ENCODE measurements at places on chromosomes 1 and 21. TPM values are rescaled to one million over a fixed set of nuclear protein-coding genes. Genes with fewer than 3 reads are reported as not detected.

Gene IL10
- polyA plus RNA-seq, result 0.37 TPM

DNA sequence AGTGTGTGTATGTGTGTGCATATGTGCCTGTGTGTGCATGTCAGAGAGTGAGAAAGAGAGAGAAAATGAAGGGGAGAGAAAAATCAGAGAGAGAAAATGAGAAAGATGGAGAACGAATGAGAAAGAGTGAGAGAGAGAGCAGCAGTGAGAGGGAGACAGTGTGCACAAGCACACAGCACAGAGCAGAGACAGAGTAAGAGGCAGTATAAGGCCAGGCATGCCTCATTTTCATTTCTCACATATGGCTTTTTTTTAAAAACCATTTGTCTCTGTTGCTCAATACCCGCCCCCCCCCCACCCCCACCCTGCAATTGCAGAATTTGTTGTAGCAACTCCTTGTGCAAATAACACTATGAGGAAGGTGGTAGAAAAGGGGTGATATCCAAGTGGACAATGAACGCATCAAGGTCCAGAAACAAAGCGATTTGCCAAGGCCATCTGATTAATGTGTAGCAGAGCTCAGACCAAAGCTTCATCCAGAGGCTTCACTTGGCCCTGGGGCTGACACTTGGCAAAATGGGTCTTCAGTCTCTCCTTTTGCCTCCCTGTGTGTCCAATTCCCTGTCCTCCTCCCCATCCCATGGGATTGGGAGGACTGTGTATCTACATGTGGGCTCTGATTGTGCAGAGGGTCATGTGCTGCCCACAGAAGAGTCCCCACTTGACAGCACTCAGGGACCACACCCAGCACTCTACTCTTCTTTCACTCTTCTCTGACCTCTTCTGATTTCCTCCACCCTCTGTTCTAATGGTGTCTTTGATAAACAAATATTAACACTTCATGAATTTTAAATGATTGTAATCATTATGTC, 38.9 kb upstream of the HSD3B1 start:
- H3K27me3 ChIP-seq, result no peaks in the 10 kb centered on the region
- no peaks in the 10 kb centered on the region for H3K4me1 ChIP-seq
- no peak overlapping the region for H3K4me3 ChIP-seq
- no peaks in the 10 kb centered on the region for H3K36me3 ChIP-seq

DNA sequence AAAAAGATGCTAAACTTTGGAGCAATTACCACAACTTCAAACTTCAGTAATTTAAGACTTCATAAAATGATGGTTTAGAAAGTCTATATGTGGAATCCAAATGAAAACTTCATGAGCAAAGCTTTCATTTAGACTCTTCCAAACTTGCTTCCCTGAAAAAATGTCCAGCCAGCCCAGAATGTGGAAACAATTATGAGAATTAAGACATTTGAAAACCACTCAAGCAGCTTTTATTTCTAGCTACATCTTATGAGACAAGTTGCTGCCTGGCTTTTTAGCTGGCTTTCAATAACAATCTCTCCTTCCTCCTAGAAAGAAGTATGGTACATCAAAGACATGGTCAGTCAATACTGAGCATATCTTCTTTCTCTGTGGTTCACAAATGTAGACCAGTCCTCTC, 21.8 kb downstream of the LPAR3 start:
- no peaks in the 10 kb centered on the region for H3K4me1 ChIP-seq
- no peak for DNase-seq
- no peak overlapping the region for H3K27ac ChIP-seq
- H3K4me3 ChIP-seq, result no peak overlapping the region
- no peaks in the 10 kb centered on the region for H3K36me3 ChIP-seq

DNA sequence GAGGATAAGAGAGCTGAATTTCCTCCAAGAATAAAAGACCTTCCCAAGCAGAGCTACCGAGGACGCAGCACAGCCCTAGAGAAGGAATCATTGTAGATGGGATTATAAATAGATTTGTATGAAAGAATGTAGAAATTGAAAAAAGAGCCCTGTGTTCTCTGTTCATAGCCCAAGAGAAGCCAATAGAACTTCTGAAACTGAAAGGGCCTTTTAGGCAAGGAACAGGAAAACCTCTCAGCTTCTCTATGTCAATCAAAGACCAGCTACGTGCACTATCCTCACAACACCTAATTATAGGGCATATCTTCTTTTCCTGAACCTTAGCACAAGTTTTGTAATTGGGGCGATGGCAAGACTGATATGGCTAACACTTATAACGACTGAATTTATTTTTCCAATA, 192.4 kb upstream of the RNPC3 start:
- no peaks in the 10 kb centered on the region for H3K27me3 ChIP-seq
- H3K4me3 ChIP-seq, result no peak overlapping the region
- no peak overlapping the region for H3K27ac ChIP-seq
- no peaks in the 10 kb centered on the region for H3K4me1 ChIP-seq

Gene EPRS1
- polyA plus RNA-seq, result 42.6 TPM

DNA sequence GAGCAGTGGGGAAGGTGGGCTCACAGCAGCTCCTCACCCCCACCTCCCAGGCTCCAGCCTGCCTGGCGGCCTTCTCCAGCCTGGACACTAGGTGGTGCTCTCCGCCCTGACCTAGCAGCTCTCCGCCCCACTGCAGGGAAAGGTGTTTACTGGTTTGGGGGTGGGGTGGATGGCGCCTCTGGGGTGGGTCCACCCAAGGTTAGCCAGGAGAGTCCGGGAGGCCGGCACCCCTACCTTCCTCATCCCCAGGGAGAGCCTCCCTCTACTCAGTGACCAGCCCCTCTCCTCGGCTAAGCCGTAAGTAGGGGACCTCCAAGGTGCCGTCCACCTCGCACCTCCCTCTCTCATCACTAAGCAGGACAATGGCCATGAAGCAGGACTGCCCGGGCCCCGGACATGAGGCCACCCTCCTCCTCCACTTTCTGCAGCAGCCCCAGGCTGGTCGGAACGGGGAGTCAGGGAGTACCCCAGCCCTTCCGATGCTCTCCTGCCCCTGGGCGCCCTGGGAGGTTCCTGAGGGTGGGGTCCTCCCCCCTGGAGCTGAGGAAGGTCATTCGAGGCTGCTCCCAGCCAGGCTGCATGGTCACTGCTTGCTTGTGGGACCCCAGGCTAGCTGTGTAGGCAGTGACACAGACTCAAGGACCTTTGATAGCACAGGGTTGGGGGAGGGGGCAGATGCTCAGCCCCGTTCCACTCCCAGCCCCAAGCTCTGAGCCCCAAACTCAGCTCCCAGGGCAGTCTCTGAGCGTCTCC, 101.4 kb upstream of the VAMP3 start:
- no peaks in the 10 kb centered on the region for H3K27me3 ChIP-seq
- no peak overlapping the region for H3K4me3 ChIP-seq
- H3K36me3 ChIP-seq, result no peaks in the 10 kb centered on the region
- H3K27ac ChIP-seq, result no peak overlapping the region

Gene LCK
- polyA plus RNA-seq, result 5.0 TPM

DNA sequence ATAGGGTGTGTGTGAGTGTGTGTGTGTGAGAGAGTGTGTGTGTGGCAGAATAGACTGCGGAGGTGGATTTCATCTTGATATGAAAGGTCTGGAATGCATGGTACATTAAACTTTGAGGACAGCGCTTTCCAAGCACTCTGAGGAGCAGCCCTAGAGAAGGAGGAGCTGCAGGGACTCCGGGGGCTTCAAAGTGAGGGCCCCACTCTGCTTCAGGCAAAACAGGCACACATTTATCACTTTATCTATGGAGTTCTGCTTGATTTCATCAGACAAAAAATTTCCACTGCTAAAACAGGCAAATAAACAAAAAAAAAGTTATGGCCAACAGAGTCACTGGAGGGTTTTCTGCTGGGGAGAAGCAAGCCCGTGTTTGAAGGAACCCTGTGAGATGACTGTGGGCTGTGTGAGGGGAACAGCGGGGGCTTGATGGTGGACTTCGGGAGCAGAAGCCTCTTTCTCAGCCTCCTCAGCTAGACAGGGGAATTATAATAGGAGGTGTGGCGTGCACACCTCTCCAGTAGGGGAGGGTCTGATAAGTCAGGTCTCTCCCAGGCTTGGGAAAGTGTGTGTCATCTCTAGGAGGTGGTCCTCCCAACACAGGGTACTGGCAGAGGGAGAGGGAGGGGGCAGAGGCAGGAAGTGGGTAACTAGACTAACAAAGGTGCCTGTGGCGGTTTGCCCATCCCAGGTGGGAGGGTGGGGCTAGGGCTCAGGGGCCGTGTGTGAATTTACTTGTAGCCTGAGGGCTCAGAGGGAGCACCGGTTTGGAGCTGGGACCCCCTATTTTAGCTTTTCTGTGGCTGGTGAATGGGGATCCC, 18.3 kb upstream of the HDAC1 start:
- no peaks in the 10 kb centered on the region for H3K36me3 ChIP-seq
- H3K4me3 ChIP-seq, result no peak overlapping the region
- H3K27me3 ChIP-seq, result peaks cover 32% of the 10 kb centered on the region
- H3K27ac ChIP-seq, result no peak overlapping the region
- DNase-seq, result no peak
- H3K4me1 ChIP-seq, result no peaks in the 10 kb centered on the region
